ENCODE measurements at places on chromosomes 6 and 20.

DNA sequence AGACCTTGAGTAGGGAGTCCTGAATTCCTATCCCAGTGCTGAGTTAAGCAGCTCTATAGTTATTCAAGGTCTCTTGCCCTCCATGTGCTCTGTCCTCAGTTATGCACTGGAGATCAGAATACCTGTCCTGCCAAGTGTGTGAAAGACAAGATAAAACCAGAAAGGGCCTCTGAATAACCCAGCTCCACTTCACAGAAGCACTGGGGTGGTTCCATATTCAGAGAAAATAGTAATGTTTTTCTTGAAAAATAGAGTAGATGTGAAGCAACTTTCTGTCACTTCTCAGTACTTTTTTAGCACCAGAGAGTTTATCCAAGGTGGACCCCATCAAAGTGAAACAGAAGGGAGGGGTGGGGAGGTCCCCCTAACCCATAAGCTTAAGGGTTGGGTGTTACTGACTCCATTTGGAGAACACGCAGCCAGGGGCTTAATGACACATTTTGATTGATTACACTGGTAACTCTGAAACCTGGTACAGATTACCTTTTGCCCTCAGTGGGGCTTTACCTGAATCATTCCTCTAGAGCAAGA, 509.8 kb upstream of the JARID2 start:
- no peak for DNase-seq

GRCh38 chr6:163444077-163444476, 29.6 kb downstream of the QKI start:
- DNase-seq = no peak

DNA sequence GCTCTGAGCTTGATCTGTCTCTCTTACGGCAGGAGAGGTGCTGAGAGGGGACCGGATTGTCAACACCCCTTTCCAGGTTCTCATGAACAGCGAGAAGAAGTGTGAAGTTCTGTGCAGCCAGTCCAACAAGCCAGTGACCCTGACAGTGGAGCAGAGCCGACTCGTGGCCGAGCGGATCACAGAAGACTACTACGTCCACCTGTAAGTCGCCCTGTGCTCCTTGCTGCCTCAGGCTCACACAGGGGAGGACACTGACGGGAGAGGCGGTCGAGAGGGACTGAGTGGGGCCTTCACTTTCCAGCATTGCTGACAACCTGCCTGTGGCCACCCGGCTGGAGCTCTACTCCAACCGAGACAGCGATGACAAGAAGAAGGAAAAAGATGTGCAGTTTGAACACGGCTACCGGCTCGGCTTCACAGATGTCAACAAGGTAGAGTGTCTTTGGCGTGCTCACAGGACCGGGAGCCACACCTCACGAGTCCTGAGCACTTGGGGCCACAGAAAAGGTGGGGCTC, 32.0 kb downstream of the TM9SF4 start:
- no peak for DNase-seq

GRCh38 chr20:52025938-52026337, 165.6 kb downstream of the ZFP64 start:
- no peak for DNase-seq

DNA sequence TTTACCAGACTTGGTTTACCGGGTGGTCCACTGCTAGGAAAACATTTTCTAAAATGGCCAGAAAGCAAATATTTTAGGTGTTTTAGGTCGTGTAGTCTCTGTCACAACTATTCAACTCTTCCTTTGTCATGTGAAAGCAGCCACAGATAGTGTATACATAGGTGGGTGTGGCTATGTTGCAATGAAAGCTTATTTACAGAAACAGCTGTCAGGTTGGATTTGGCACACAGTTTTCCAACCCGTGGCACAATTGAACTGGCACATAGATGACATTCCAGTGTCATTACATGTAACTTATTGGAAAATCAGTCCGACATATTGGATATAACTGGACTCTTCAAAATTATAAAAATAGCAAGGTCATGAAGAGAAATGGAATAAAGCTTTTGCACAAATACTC, 68.9 kb upstream of the KCNQ5 start:
- DNase-seq = no peak

- DNase-seq = no peak
Measured at GRCh38 chr6:70424291-70424690, 11.0 kb downstream of the FAM135A start.
